ENCODE measurements at places on chromosomes 2 and 18. TPM values are rescaled to one million over a fixed set of nuclear protein-coding genes. Genes with fewer than 3 reads are reported as not detected.
A peak's percentile ranks its signal among the peaks of the same experiment; 100 is the strongest.

- H3K36me3 ChIP-seq = no peaks in the 10 kb centered on the region
- H3K4me3 ChIP-seq = no peak overlapping the region
- H3K27me3 ChIP-seq = no peaks in the 10 kb centered on the region
- H3K4me1 ChIP-seq = peaks cover 20% of the 10 kb centered on the region
- no peak overlapping the region for H3K27ac ChIP-seq
- no peak for DNase-seq
Observed at GRCh38 chr2:133811409-133812125, 243.3 kb upstream of the NCKAP5 start.

GRCh38 chr18:69840001-69840400 lies 107.7 kb downstream of the CD226 start:
- H3K36me3 ChIP-seq = no peaks in the 10 kb centered on the region
- no peak overlapping the region for H3K4me3 ChIP-seq
- H3K27ac ChIP-seq = no peak overlapping the region
- H3K27me3 ChIP-seq = no peaks in the 10 kb centered on the region
- no peak for DNase-seq

DNA sequence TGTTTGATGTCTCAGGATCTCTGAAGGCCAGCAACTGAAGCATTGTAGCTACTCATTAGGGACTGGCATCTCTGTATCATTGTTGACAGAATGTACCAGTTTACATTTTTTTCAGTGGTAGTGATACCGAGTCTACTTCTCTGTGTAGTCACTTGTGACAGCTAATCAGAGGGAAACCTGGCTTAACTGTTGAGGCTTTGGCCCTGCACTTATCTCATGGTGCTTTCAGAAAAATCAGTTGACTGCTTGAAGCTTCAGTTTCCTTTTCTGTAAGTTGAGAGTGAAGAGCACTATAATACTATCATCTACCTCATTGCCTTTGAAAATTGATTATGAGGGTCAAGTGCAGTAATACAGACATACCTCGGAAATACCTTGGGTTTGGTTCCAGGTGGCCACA lies 90.0 kb downstream of the COMMD1 start:
- H3K36me3 ChIP-seq = no peaks in the 10 kb centered on the region
- no peak for DNase-seq
- H3K4me3 ChIP-seq = no peak overlapping the region

GRCh38 chr2:208406474-208407451 lies at the start of gene PTH2R:
TSS of gene PTH2R (plus strand) at chr2:208406792. CDS start at chr2:208407044, 252 bp downstream.
- peak; percentile 65 for DNase-seq
- peak within 1 kb of the TSS; percentile 37 for H3K4me3 ChIP-seq
- H3K36me3 ChIP-seq = no peaks in the 10 kb centered on the region
- H3K27ac ChIP-seq = no peak within 1 kb of the TSS
- H3K4me1 ChIP-seq = peaks cover 7% of the 10 kb centered on the region

The RNF125 gene
- polyA plus RNA-seq = 0.05 TPM

- no peaks in the 10 kb centered on the region for H3K27me3 ChIP-seq
- no peak overlapping the region for H3K4me3 ChIP-seq
- DNase-seq = no peak
- no peak overlapping the region for H3K27ac ChIP-seq
- H3K36me3 ChIP-seq = no peaks in the 10 kb centered on the region
Observed at GRCh38 chr18:43160509-43160908, 45.0 kb upstream of the RIT2 start.

DNA sequence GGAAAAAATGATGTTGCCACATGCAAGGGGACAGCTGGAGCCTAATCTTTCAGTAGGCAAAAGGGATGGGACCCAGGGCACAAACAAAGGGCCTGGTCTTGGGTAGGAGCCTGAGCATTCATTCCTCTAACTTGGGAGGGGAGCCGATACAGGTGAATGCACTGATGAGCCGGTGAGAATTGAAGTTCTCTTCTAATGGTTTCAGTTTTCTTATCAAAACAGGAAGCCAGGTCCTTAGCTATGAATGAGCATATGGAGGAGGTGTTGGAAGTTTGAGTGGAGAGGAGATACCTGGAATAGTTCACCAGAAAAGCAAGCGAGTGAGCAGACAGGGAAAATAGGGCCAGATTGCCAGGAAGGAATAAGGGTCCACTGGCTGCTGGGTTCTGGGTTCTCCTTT lies 10.1 kb downstream of the DPP4 start:
- no peak overlapping the region for H3K27ac ChIP-seq
- DNase-seq = no peak
- H3K4me3 ChIP-seq = no peak overlapping the region
- H3K4me1 ChIP-seq = no peaks in the 10 kb centered on the region
- H3K27me3 ChIP-seq = no peaks in the 10 kb centered on the region
- no peaks in the 10 kb centered on the region for H3K36me3 ChIP-seq

DNA sequence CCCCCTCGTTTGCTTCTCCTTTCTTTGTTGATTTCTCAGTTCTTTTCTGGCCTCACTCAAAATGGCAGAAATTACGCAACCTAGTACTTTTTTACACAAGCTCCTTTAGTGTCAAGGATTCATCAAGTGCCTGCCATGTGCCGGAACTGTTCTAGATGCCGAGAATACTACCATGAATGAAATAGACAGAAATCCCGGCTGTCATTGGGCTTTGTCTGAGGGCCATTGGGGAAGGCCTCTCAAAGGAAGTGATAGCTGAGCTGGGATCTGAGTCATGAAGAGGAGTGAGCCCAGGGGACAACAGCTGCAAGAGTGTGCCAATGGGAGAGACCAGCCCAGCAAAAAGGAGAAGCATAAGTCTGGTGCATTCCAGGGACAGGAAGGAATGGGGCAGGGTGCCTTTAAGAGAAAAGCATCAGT lies 34.3 kb upstream of the PPP1CB start:
- no peak for DNase-seq
- no peak overlapping the region for H3K4me3 ChIP-seq
- H3K36me3 ChIP-seq = no peaks in the 10 kb centered on the region
- no peaks in the 10 kb centered on the region for H3K27me3 ChIP-seq

DNA sequence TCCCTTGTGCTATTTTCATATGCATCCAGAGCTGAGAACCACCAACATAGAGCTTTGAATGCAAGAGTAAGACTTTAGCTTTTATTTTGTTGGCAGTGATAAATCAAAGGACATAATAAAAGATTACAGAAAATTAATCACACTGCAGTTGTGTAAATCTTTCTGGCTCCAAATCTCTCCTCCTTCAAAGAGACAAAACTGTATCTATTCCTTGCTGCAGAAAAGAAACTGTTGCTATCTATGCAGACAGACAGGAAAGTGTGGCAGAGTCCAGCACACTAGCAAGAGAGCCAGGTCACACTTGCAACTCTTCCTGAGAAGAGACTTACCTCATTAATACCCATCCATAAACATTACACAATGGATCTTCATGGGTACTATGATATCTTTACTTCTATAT lies 57.5 kb downstream of the DTNB start:
- H3K27ac ChIP-seq = no peak overlapping the region
- DNase-seq = no peak
- no peak overlapping the region for H3K4me3 ChIP-seq
- H3K4me1 ChIP-seq = peaks cover 16% of the 10 kb centered on the region
- H3K36me3 ChIP-seq = no peaks in the 10 kb centered on the region

GRCh38 chr2:212034841-212035585 lies 503.6 kb downstream of the ERBB4 start:
- H3K27ac ChIP-seq = no peak overlapping the region
- H3K4me1 ChIP-seq = peaks cover 11% of the 10 kb centered on the region
- no peaks in the 10 kb centered on the region for H3K27me3 ChIP-seq
- H3K36me3 ChIP-seq = no peaks in the 10 kb centered on the region
- no peak overlapping the region for H3K4me3 ChIP-seq

The CYP27C1 gene
- polyA plus RNA-seq = not detected

DNA sequence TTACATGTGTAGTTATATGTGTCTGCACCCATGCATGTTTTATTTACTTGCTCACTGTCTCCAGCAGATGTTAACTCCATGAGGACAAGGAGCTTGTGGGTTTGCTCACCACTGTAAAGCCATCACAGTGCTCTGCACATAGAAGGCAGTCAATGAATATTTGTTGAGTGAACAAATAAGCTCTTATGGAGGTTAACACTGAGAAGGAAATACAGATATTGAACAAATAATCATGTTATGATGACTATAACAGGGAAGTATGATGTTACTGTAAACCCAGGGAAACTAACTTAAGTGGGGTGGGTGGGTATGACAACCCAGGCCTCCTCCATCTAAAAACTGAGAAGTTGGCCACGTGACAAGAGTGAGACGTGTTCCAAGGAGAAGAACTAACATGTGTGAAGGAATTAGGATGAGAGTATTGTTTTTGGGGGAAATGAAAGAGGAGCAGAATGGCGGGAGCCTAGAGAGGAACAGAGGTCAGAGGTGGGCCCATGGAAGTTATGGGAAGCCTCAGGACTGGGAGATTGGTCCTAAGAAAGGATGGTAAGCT lies 6.0 kb upstream of the FAM117B start:
- H3K27ac ChIP-seq = no peak overlapping the region
- no peak overlapping the region for H3K4me3 ChIP-seq
- no peak for DNase-seq
- no peaks in the 10 kb centered on the region for H3K4me1 ChIP-seq
- no peaks in the 10 kb centered on the region for H3K36me3 ChIP-seq
- H3K27me3 ChIP-seq = no peaks in the 10 kb centered on the region

The SEPTIN10 gene
- 39.1 TPM for polyA plus RNA-seq

DNA sequence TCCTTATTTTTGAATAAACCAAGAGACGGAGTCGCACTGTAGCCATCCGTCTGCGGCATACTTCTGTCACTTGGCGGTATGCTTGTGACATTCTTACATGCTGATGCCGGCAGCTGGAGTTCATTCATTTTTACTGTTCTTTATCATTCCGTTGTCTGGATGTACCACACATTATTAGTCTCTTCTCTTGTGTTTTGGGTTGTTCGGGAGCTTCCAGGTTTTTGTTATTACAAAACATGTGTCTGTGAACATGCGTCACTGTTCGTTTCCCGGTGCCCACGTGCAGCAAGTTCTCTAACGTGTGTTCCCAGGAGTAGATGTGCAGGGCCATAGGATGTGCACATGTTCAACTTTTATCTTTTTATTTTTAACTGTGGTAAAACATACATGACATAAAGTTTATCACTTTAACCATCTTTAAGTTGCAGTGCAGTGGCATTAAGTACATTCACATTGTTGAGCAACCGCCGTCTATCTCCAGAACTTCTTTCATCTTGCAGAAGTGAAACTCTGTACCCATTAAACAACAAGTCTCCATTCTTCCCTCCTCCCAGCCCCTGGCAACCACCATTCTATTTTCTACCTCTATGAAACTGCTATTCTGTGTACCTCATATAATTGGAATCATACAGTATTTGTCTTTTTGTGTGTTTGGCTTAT lies 40.1 kb downstream of the MTCL1 start:
- H3K4me3 ChIP-seq = no peak overlapping the region
- DNase-seq = no peak
- no peak overlapping the region for H3K27ac ChIP-seq
- no peaks in the 10 kb centered on the region for H3K27me3 ChIP-seq
- H3K4me1 ChIP-seq = peaks cover 38% of the 10 kb centered on the region

GRCh38 chr2:234289834-234290590 lies 206.9 kb downstream of the ARL4C start:
- H3K36me3 ChIP-seq = no peaks in the 10 kb centered on the region
- H3K27ac ChIP-seq = no peak overlapping the region
- no peak overlapping the region for H3K4me3 ChIP-seq
- DNase-seq = no peak

DNA sequence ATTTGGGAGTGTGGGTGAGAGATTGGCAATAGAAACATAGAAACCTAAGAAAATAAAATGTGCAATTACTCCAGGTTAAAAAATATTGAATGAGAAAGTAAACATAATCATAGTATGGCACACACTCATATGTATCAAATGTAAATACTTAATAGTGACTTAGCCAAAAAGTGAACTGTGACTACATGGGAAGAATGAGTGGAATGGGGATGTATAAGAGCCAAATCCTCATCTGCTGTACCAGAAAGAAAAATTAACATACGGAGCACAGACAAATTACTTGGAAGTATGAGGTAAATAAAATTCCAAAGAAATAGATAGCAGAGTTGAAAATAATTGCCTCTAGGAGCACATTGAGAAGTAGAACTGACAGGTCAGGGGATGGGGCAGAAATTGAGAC lies 4.0 kb downstream of the FLACC1 start:
- no peaks in the 10 kb centered on the region for H3K4me1 ChIP-seq
- no peak overlapping the region for H3K27ac ChIP-seq
- H3K4me3 ChIP-seq = no peak overlapping the region
- no peaks in the 10 kb centered on the region for H3K36me3 ChIP-seq

DNA sequence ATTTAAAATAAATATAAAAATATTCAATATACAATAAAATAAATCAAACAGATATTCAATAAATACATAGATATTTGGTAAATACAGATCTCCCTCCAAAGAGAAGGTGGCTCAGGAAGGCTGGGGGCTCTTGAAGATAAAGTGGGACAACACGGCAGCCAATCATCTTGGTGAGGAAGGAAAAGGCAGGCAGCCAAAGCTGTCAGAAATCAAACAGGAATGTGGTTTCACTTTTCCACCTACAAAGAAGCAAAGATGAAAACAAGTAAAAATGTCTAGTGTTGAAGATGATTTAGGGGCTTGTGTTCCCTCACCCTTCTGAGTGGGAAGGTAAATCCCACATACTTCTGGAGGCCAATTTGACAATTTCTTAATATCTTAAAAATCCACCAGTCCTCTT lies 85.7 kb downstream of the B3GNT2 start:
- DNase-seq = no peak
- no peak overlapping the region for H3K4me3 ChIP-seq
- H3K27ac ChIP-seq = no peak overlapping the region
- no peaks in the 10 kb centered on the region for H3K36me3 ChIP-seq
- H3K4me1 ChIP-seq = no peaks in the 10 kb centered on the region

The TNFRSF11A gene
- 2.5 TPM for polyA plus RNA-seq

DNA sequence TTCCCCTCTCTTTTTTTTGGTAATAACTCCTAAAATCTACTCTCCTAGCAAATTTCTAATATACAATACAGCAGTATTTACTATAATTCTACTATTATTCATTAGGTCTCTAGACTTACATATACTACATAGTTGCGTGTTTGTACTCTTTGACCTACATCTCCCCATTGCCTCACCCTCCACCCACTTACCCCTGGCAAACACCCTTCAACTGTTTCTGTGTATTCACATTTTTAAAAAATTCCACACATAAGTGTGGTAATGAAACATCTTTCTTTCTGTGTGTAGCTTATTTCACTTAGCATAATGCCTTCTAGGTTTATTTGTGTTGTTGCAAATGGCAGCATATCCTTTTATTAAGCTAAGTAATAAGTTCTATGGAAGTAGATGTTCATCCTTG lies 336.0 kb downstream of the CCDC85A start:
- no peak overlapping the region for H3K4me3 ChIP-seq
- DNase-seq = no peak
- H3K27me3 ChIP-seq = no peaks in the 10 kb centered on the region
- H3K27ac ChIP-seq = no peak overlapping the region

The EVX2 gene
- polyA plus RNA-seq = not detected

GRCh38 chr2:150789376-150789905 lies 302.0 kb upstream of the RND3 start:
- H3K4me1 ChIP-seq = no peaks in the 10 kb centered on the region
- no peaks in the 10 kb centered on the region for H3K36me3 ChIP-seq
- H3K27me3 ChIP-seq = no peaks in the 10 kb centered on the region
- H3K27ac ChIP-seq = no peak overlapping the region
- DNase-seq = no peak
